ENCODE measurements at places on chromosomes 3 and 15.

DNA sequence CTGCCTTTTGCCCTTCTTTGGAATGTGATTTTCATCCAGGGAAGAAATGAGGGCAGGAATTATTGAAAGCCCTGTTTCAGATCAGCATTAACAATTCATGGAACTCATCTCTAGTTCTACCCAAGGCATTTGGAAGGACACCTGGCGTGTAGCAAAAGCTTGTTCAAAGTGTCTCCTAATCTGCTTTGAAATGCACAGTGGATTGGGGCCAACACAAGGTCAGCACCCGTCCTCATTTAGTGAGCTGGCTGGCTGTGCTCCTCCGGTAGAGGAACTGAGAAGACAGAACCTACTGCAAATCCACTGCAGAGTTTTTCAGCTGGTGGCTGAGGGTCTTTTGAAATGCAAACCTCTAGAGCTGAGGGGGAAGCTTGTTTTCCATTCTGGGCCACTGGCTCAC lies 141.6 kb upstream of the STT3B start:
- DNase-seq = no peak

DNA sequence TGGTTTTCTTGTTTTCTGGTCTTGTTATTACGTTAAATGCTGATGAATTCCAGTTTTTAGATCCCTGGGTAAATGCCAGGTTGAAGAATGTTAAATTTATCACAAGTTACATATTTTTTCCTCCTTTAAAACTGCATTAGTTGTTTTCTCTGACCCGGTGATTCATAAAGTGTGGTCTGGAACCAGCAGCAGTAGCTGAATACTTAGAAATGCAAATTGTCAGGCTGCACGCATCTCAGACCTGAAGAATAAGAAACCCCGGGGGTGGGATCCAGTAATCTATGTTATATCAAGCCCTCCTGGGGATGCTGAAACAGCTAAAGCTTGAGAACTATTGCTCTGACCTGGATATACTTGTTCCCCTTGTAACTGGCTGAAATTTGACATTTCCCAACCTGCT lies 69.1 kb downstream of the PEX5L start:
- no peak for DNase-seq

DNA sequence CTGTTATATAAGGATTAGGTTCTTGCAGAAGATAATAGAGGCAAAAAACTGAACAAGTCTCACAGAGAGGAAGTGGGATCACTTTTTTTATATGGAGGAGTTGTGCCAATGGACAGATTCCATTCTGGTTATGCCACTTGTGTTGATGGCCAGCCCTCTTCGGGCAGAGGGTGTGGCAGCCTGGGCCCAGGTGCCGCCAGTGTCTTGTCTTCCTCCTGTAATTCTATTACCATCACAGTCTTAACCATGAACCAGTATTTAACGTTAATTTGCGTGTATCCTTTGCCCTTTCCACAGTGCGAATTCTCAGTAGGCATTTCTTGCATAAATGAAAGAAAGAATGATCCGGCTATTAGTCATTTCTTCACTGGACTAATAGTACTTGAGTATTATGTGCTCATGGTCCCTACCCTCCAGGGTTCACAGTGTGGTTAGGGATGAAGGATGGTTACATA lies 7.0 kb upstream of the USP4 start:
- no peak for DNase-seq

DNA sequence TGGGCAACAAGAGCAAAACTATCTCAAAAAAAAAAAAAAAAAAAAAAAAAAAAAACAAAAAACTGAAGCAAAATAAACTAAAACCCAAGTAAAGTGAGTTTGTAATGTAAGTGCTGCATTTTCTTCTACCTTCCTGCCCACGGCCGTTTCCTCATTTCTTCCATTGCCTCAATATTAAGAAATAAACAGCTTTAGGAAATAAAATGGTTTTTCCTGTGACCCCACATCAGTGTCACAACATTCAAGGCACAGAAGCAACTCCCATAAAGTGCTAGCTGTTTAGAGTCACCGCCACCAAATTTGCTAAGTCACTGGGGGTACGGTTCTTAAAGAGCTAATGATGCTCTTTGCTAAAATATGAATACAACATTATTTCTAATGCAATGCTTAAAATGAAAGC lies 3.3 kb downstream of the PKM start:
- DNase-seq = peak; percentile 9

DNA sequence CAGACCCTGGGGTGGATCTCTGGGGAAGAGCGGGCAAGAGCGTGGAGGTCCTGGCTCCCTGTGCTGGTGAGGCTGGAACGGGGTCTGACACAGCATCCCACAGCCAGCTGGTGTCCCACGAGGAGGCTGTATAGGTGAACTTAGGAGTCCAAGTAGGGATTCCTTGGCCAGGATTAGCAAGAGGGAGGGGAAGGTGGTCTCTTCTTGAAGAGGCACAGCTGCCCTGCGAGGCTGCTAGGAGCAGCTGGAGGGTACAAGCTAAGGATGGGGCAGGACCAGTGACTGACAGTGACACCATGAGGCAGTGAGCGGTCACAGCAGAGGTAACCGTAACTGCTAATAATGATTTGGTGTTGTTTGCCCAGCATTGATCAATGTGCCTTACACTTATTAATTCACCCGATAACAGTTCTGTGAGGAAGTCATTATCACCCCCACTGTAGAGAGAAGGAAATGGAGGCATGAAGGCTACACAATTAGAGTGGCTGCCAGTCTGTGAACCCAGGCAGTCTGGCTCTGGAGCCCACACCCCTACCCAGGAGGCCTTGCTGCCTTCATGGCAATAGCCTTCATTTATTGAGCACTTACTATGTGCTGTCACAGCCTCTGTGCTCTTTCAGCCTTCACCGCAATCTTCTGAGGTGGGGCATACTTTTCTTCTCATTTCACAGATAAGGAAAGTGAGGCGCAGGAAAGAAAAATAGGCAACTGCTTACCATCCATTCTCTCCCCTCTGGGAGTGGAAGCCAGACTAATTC lies 59.4 kb downstream of the TMEM44 start:
- peak; percentile 50 for DNase-seq
